Thymus (tissue), 14 donors: ENCODE measurements at places on chromosomes 3 and 15.

DNA sequence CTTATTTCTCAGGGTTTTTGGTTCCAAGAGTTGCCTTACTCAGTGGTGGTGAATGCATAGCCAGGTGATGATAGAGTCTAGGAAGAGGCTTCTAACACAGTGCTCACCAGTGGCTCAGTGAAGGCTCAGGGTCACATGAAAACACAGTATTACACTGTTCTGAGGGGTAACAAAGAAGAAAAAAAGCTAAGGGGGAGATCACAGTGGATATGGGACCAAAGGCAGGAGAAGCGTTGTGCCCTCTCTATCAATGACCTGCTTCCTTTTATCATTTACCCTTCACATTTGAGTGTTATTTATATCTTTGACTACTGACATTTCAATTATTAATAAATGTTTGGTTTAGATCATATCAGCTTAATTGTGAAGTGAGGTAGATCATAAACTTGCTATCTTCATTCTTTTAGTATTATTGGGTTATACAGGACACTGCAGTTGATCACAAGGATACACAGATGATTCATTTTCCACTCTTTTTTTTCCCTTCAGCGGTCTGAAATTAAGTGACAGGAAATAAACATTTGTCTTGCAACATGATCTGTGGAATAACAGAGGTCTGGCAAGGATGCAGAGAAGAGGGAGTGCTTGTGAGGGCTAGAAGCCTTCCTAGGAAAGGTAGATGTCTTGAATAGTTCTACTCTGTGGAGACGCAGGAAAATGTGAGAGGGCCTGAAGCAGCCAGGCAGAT, 171.7 kb downstream of the C3orf38 start:
- no peak for DNase-seq

DNA sequence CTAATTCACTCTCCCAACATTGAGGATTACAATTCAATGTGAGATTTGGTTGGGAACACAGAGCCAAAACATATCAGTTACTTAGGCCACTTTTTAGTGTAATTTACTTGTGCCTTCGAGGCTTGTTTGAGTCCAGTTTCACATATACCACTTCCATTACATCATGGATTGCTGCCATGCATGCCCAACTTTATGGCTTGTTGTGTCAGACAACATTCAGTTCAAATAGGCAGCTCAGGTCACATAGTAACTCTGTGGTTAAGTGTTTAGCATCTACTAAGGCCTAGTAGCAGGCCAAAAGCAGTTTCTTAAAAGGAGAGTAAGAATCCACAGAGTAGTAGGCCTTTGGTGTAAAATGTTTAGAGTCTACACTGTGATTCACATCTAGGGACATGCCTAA, 164.3 kb upstream of the GMNC start:
- DNase-seq: no peak

- DNase-seq: no peak
These were observed 2.2 kb upstream of the INTS14 start for GRCh38 chr15:65612949-65613744.

DNA sequence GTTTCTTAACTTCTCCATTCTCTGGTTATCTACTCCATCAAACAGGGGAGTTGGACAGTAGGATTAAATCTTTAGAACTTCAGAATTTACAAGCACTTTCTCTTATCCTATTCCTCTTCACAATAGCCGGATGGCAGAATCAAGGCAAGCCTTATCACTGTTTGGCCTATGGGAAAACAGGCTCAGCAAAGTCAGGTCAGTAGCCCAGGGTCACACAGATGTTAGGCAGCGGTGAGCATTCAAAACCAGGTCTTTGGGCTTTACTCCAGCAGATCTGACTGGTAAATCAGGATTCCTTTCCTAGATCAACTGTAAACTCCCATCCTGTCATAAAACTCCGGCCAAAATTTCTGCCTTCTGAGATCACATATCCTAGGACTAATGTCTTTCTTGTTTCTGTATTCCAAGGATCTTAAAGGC, 258.4 kb downstream of the OPA1 start:
- DNase-seq: no peak

DNA sequence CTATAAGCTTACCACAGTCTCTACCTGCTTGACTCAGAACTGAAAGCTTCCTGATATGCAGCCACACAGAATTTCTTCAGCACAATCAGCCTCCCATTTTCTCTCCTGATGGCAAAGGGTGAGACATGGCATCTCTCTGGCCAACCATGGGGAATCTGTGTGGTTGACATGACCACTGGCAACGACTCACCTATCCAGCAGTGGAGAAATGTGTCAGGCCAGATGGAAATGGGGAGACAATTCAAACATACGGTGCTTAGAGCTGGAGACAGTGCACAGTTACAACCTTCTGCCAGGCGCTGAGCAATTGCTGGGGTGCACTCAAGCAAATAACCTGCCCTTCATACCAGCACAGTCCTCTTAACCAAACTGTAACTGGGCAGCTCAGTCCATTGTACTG, 3.6 kb downstream of the ZNF385D start:
- no peak for DNase-seq

- DNase-seq: no peak
These were observed 269.1 kb downstream of the WDR72 start for GRCh38 chr15:53490341-53490740.

- no peak for DNase-seq
These were observed 2.1 kb upstream of the HACD2 start for GRCh38 chr3:123586968-123587367.

- DNase-seq: no peak
These were observed 20.4 kb upstream of the AP3B2 start for GRCh38 chr15:82730022-82730530.

GRCh38 chr15:34059946-34060345, 20.9 kb upstream of the AVEN start:
- no peak for DNase-seq

DNA sequence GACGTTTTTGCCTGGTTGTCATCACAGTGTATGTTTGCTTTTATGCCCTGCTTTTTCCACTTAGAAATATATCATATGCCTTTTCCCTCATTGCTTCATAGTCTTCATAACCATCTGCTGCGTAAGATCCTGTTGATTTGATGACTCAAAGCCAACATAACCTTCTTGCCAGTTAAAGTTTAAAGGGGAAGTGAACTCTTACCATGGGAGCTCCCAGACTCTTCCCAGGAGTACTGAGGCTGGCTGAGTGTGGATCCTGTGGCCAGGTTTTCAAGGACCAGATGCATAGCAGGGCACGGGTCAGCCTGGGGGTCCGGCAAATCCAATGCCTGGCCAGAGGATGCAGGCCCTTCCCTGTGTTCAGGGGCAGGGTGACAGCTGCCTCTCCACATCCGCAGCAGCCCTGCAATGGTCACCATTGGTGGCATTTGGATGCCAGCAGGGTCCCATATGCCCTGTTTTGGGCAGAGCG, 42.0 kb upstream of the SACM1L start:
- no peak for DNase-seq

DNA sequence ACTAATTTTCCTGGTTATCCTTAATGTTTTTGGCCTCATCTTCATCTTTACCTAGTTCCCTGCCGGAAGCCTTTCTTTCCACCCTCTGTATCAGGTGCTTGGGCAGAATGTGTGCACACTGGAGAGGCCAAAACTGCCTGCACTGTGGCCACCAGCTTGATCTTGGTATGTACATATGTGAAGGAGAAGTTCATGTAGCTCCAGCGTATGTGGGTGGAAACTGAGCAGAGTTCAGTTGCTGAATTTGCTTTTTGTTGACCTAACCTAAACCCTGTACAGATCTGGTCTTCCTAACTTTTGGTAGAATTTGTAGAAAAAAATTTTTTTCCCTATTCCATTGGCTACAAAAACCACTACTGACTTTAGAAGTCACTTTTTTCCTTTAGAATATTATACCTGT, 65.9 kb upstream of the IGSF10 start:
- no peak for DNase-seq

- no peak for DNase-seq
These were observed 40.0 kb upstream of the TEX9 start for GRCh38 chr15:56325186-56325585.

- no peak for DNase-seq
These were observed 326.2 kb downstream of the CTNNB1 start for GRCh38 chr3:41525303-41526064.

- DNase-seq: no peak
These were observed 41.8 kb downstream of the ITGB5 start for GRCh38 chr3:124845406-124845805.

DNA sequence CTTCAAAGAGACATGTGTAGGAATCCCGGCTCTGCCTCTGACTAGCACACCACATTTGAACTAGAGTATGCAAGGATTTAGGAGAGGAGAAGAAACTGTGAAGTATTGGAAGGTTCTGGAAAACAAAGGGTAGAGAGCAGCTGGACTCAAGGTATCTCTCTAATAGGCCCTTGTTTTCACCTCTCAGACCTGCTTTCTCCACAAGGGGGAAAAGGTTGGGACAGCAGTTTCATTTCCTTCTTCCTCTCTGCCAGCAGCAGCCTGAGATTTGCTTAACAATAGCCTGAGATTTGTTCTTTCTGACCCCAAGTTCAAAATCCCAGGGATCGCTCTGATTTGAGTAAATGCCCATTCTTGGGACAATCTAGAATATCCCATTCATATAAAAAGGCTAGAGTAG, 430.6 kb upstream of the MCTP2 start:
- DNase-seq: no peak

- no peak for DNase-seq
These were observed 376.4 kb upstream of the GBE1 start for GRCh38 chr3:82137861-82138260.

GRCh38 chr15:40695469-40695890, 506 bp downstream of the RAD51 start:
- DNase-seq: no peak

GRCh38 chr3:15316998-15317435, 15.4 kb downstream of the SH3BP5 start:
- no peak for DNase-seq

DNA sequence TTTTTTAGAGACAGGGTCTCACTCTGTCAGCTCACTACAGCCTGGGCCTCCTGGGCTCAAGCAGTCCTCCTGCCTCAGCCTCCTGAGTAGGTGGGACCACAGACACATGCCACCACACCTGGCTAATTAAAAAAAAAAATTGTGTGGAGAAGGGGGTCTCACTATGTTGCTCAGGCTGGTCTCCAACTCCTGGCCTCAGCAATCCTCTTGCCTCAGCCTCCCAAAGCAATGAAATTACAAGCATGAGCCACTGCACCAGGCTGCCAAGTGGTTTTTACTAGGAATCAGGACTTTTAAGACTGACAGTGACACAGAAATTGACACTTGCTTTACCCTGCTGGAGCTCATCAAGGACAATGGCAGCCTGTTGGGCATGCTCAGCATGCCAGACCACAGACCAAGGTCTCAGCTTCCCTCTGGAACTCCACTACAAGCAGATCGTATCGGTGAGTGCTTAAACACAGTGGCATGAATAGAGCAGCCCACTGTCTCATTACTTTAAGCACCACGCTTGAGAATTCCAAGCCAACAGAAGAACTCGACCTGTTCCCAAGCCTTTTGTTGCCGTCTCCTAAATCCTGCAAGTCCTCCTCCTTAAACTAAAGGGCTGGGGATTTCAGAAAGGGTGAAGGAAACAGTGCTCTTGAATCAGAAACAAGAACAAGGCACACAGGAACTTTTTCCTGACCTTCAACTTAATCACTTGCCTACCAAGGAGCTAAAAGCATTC, 41.4 kb downstream of the EOMES start:
- no peak for DNase-seq

- DNase-seq: no peak
These were observed 600.2 kb upstream of the GRM7 start for GRCh38 chr3:6260551-6261191.

GRCh38 chr15:31228980-31229826, 97.4 kb upstream of the KLF13 start:
- DNase-seq: no peak

GRCh38 chr3:15989419-15989818, 185.1 kb upstream of the GALNT15 start:
- DNase-seq: no peak

DNA sequence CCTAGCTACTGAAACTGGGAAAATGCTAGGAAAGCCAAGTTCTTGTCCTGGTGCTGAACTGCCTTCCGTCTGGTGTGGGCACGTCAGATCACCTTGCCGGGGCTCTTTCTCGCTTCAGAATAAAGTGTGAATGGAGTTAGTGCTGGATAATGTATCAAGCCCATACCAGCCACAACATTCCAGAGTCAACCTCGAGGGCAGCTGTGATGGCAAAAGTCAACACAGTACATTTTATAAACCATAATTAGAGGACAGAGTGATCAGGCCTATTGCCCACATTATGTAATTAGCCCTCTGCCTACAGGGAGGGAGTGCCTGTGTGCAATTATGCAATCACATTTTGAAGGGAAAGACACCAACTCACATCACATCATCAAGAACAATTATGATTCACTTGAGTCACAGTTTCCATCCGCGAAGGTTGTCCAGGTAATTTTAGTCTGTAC, 165.2 kb downstream of the RORA start:
- DNase-seq: no peak

- DNase-seq: no peak
These were observed 9.8 kb upstream of the RPSA start for GRCh38 chr3:39396690-39397089.

DNA sequence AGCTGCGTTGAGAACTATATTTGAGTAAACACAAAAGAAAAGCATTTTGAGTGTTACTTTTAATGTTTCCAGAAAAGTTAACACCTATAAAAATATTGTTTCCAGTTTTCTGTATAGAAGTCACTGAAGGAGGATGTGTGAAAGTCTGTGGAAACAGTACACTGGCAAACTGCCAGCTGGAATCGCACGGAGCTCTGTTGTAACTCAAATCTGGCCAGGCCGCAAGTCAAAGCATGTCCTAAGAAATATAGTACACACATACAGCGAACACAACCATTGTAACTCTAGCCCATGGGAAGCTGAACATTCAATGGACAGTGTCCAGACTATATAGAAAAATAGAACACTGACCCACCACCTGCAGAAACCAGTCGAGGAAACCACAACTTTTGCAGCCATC, 657.2 kb downstream of the FHIT start:
- DNase-seq: no peak
